Transverse colon (tissue), 4 donors: ENCODE measurements at places on chromosomes 11 and 22. TPM values are rescaled to one million over a fixed set of nuclear protein-coding genes. Genes with fewer than 3 reads are reported as not detected.
A peak's percentile ranks its signal among the peaks of the same experiment; 100 is the strongest.

DNA sequence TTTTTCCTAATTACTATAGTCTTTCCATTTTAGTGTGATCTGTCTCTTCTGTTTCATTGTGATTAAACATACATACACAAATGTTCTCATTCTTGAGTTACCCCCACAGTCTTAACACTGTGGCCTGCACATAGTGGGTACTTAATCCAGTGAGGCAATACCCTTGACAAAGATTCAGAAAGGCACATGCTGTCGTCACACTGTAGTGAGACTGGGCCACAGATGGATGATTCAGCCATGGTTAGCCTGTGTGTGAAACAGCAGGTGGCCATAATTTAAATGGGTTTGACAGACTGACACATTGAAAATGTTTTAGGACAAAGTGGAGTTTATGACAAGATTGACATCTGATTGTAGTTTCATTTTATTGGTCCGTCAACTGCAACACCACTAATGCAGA lies 313.1 kb downstream of the C11orf87 start:
- no peak for DNase-seq

GRCh38 chr11:126268361-126268707 lies 361 bp downstream of the SRPRA start:
- DNase-seq: no peak

GRCh38 chr11:2297623-2298030 lies 4.1 kb downstream of the C11orf21 start:
- no peak for DNase-seq

GRCh38 chr11:77560605-77561004 lies 29.1 kb upstream of the AQP11 start:
- DNase-seq: no peak

DNA sequence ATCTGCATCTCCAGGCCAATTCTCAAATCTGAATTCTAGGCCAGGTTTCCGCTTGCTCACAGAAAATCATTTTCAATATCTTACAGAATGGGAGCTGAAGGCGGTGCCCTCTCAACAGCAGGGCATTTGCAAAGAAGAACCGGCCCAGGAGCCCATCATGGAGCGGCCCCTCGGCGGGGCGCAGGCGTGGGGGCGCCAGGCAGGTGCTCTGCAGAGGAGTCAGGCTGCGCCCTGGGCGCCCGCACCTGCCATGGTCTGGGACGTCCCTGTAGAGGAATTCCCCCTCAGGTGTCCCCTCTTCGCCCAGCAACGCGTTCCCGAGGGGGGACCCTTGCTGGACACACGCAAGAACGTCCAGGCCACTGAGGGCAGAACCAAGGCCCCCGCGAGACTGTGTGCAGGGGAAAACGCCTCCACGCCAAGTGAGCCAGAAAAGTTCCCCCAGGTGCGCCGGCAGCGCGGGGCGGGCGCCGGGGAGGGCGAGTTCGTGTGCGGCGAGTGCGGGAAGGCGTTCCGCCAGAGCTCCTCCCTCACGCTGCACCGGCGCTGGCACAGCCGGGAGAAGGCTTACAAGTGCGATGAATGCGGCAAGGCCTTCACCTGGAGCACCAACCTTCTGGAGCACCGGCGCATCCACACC lies 11.5 kb downstream of the ZNF74 start:
- DNase-seq: no peak

- DNase-seq: no peak
Measured at GRCh38 chr11:134449713-134450112, 37.7 kb upstream of the B3GAT1 start.

ST3GAL4 gene
- total RNA-seq: 26.1 TPM

DNA sequence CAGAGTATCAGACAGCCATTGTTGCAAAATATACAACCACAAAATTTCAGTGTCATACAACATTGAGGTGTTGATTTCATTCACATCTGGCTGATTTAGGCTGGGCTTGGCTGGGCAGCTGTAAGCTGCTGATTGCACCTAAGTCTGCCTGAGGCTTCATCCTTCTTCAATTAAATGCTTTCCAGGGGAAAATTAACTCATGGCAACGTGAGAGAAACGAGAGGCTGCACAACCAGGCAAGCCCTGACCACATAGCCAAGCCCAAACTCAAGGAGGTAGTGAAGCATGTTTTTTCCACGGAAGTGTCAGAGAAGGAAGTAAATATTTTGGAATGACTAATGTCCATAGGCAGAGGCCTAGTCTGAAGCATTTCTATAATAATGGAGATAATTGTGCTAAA lies 273.8 kb upstream of the ZC3H12C start:
- DNase-seq: no peak

- no peak for DNase-seq
Measured at GRCh38 chr11:102882389-102883024, 7.7 kb upstream of the MMP12 start.

- no peak for DNase-seq
Measured at GRCh38 chr22:21611210-21611977, 18.4 kb downstream of the YDJC start.

C11orf21 gene
- not detected for total RNA-seq

- DNase-seq: no peak
Measured at GRCh38 chr11:64029773-64030172, 6.0 kb upstream of the FLRT1 start.

OR2AG2 gene
- 0.80 TPM for total RNA-seq

DNA sequence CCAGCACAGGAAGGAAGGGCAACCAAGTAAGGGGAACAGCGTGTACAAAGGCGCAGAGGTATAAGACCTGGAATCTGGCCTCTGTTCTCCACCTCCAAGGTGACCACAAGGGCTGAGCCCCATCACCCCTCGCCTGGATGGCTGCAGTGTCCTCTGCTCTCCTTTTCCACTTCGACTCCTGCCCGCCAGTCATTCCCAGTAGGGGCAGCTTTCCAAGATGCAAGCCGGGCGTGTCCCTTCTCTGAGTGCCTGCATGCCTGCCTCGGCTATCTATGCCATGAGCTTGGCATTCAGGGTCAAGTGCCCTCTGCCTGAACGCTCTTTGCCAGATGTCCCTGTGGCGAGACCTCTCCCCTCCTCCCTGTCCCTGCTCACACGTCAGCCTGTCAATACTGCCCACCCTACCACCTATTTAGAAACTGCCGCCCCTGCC lies 17.0 kb downstream of the FADS3 start:
- DNase-seq: no peak

DNA sequence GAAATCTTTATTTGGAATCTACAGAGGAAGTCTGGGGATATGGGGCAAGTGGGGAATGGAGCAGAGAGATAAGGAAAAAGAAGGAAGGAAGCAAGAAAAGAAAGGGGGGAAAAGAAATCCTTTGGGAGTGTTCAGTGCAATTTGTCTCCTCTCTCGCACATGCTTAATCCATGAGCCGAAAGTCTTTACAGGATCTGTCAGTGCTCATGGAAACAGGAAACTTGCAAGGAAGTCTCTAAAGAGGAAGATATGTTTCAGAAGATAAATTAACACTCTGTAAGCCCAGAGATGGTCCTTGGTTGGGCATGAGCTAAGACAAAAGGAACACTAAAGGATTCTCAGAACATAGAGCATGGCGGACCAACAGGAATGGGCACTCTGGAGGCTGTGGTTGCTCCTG lies 47.9 kb upstream of the FLI1 start:
- no peak for DNase-seq

FXYD6 gene
- 36.6 TPM for total RNA-seq

MICAL2 gene
- total RNA-seq: 313 TPM

DNA sequence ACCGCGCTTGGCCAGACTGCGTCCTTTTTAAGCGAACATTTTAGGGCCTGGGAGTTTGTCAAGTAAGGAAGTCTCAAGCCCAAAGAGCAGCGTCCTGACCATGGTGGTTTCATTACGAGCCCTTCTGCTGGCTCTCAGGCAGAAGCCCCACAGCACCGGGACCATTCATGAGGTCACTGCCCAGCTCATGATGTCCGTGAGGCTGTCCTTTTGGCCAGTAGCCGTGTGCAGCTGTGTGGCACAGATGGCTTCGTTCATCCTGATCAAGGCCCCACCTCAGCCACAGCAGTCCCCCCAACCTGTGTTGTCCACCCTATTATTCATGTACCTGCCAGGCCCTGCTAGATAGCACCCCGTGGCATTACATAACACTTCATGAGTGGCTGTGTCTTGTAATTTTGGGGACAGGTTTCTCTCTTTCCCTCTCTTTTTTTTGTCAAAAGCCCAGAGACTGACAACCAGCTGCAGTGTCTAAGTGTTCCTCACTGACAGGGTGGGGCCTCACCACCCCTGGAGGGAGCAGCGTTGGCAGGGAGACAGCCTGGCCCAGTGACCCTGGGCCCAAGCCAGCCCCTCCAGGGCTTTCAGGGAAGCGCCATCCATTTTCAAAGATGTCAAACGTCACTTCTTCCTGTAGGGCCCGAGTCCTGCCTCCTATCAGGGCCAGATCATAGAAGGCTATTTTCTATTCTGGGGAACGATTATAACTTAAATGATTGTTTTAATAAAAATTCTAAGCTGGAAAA lies 21.8 kb upstream of the CABP7 start:
- no peak for DNase-seq

CD3D gene
- total RNA-seq: 3.5 TPM

GRCh38 chr11:103929170-103929903 lies 107.1 kb upstream of the DDI1 start:
- no peak for DNase-seq

- DNase-seq: no peak
Measured at GRCh38 chr11:13308704-13309103, 31.1 kb downstream of the BMAL1 start.

- no peak for DNase-seq
Measured at GRCh38 chr22:37482244-37482643, 3.9 kb downstream of the MFNG start.

DNA sequence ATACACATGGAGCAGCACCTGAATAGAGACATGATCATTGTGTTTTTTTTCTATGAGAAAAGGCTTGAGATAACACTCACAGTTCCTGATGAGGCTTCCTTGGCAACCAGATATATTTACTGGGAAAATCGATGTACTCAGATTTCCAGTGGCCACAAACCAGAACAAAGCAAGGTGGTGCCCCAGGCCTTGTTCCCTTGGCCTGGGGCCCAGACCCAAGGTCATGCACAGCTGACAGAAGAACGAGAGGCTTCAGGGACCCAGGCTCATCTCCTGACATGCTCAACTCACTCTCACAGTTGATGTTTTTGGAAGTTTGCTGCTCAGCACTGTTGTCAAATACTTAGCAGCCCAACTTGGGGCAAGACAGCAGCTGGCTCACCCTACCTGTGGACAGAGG lies 281.8 kb downstream of the NTM start:
- DNase-seq: no peak

OR56A5 gene
- not detected for total RNA-seq

- DNase-seq: no peak
Measured at GRCh38 chr22:43209523-43209890, 22.6 kb upstream of the TTLL12 start.

GRCh38 chr11:100922121-100922520 lies 207.5 kb downstream of the PGR start:
- DNase-seq: no peak

GRCh38 chr11:44011797-44012196 lies 36.0 kb upstream of the ACCSL start:
- no peak for DNase-seq

GRCh38 chr22:28813772-28814518 lies 13.6 kb upstream of the XBP1 start:
- peak; percentile 43 for DNase-seq

DNA sequence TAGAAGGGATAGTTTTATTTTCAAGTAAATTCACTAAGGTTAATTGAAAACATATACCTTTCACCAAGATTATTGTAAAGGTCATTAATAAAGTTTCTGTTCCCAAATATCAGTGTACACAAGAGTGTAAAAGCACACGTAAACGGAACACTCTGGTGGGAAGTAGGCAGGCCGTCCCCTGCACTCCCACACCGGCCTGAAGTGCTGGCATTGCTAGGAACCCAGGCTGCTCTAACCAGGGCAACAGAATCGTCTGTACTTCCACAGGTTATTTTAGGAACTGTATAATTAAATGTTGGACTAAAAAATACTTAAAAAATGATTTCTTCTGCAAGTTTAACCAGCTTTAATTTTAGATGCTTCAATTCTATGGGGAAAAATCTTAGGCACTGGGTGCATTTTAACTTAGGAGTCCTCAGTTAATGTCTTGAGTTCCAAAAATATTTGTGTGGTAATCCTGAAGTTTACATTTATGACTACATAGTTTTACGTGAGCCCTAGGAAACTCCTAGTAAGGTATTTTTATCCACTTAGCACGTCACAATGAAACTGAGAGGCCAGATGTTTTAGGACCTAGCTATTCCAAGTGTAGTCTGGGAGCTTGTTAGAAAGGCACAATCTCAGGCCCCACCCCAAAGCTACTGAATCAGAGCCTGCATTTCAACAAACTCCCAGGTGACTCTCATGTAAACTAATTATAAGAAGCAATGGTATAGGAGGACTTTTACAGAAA lies 31.2 kb downstream of the KMT5B start:
- DNase-seq: no peak

DNA sequence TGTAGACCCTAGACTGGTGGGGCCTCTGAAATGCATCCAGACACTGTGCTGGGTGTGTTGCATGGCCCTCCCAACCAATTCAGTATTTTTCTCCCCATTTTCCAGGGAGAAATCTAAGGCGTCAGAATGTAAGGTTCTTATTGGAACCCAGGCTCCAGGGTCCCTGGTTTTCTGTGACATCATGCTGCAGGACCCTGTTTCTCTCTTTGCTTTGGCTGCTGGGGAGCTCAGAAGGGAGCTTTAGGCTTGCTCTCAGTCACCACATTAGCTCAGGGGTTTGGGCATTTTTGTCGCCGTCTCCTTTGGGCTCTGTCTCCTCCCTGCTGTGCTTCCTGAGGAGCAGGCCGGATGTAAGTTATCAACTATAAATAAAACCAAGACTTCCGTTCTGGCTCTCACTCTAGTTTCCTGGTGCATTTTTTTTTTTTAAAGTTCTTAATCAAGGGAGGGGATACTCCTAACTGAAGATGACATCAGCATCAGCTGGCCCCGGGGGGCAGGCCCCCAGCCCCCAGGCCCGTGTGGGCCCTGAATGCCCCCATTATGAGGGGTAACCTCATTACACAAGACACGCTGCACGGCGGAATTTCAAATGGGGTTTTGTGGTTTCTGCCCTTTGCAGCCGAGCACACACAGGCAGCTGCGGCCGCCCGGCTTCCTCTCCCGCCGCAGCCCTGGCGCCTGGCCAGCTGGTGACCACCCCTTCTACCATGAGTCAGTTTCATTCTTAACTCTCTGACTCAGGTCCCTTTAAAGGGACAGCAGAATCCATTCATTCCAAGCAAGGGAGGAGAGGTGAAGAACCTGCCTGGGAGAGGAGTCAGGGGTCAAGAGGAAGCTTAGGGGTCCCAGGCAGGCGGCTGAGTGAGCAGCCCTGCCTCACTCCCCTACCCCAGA lies 3.2 kb downstream of the MYEOV start:
- peak; percentile 94 for DNase-seq

FOLH1 gene
- 0.14 TPM for total RNA-seq

BACE1-AS gene
- total RNA-seq: 8.3 TPM
